Stimulated activated CD4-positive, alpha-beta T cell treated with anti-CD3 and anti-CD28 coated beads, Interleukin-2, amount 100 ng/mL, for 4 hours (primary cell): ENCODE measurements at places on chromosomes 5 and 9.

DNA sequence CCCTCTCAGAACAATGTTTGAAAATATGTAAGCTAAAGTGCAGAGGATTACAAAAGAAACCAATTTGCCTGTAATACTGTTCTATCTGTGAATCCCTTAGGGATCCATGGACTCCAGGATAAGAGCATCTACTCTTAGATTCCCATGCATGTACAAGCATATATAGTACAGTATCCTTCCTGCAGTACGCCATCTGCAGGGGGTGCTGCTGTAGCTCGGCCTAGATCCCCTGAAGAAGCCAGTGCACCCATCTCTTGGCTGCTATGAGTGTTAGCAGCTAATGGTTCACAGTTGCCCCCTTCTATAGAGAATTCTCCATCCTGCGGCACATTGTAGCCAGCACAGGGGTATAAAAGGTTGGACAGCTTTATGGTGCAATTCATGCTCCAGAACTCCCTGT is 61.8 kb upstream of the SLC30A5 start:
- no peak for DNase-seq

DNA sequence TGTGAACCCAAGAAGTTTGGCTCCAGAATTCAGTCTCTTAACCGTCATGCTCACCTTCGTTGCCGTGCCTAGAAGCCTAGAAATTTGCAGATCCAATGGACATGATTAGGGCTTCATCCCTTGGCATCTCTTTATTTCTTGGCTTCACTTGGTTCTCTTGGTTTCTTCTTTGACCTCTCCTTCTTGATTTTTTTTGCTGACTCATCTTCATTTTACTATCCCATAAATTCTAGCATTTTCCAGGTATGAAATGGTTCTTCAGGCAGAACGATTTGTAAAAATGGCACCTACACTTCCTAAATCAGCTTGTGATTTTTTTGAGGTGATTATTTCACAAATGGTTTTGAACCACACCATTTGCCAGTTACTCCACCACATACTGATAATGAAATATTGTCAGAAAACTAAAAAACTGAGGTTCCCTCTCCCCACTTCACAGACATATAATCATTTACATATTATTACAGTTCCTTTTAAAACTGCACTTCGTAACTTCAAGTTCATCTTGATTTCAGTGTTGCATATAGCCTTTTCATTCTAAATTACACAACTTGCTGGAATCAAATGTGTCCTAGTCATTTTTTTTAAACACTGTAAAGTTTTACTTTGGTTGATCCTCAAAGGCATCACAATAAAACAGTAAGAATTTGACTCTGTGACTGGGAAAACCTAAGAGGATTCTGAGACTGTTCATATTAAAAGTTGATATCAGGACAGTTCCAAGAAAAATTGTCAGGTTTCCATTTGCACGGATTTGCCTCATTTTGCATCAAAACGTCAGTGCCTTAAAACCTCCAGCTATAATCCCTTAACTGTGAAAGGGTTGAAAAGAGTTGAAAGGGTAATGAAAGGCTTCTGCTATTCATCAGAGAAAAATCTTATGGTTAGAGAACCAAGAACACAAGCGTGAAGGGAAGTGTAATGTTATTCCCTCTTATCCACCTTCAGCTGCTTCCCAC is 8.9 kb upstream of the NREP start:
- no peak for DNase-seq

DNA sequence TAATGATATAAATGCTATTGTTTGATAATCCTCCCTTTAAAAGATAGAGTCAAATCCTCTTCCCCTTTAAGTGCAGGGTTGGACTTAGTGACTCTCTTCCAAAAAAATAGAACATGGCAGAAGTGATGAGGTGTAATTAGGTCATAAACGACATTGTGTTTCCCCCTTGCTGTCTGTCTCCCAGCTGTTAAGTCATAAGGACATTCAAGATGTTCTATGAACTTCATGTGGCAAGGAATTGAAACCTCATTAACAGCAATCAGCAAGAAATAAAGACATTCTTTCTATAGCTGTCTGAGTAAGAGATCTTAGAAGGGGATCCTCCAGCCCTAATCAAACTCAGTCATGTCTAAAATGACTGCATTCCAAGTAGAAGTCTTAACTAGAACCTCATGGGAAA is 3.3 kb upstream of the SLC25A46 start:
- DNase-seq: no peak

DNA sequence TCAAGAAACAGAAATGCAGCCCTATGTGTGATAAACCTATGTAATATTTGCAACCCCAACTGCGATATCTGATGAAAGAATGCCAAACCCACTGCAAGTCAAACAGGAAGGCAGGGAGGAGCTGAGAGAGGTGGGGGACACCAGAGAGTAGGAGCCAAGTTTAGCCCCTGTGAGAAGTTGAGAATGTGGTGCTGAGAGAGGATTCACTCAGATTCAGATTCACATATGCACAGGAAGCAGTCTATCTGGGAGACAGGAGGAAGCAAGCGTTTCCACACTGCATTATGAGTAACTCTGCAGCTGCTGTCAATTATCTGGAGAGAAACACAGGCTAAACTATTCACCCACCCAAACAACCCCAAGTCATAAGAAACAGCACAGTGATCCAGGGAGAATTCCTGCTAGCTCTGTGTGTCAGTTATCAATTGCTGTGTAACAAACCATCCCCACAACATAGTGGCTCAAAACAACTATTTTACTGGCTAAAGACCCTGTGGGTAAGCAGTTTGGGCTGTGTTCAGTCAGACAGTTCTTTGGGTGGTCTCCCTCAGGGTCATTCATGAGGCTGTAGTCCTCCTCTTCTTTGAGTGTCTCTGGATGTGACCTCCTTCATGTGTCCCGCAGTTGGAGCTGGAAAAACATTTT is 161.9 kb upstream of the RAI14 start:
- no peak for DNase-seq

- no peak for DNase-seq
Measured at GRCh38 chr9:81335879-81336421, 353.4 kb downstream of the TLE1 start.

- DNase-seq: no peak
Measured at GRCh38 chr9:95296761-95297160, 20.7 kb downstream of the FANCC start.

DNA sequence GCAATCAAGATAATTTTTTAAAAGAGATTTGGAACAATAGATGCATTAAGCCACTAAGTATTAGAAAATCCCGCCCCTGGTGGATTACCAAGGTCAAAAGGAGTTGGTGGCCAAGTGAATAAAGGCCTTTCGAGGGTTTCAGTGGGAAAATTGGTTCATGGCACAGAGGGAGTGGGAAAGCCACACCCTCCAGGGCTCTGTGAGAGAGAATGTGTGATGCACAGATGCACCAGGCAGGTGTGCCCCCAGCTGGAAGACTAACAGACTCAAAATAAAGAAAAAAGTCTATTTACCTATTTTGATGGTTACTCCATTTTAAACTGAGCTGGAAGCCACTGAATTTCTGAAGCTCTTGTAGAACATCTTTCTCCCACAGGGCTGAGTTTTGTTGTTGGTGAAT is 278.0 kb downstream of the DRD1 start:
- DNase-seq: no peak

- DNase-seq: no peak
Measured at GRCh38 chr9:16387382-16387781, 483.1 kb downstream of the BNC2 start.

DNA sequence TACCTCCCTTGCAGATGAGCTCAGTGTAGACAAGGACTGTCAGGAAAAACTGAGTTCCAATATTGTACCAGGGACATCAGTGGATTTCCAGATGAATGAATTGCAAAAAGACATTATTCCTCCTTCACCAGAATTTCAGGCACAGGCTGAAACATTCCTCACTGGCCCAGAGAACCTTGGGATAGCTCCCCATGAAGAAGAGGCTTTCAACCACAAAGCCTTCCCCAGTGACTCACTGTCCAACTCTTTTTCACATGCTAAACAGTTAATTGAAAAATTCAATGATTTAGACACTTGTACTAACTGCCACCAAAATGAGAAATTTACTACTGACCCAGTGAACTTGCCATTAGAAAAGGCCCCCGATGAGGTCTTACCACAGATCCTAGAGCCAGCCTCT is 144.5 kb downstream of the UNC13B start:
- no peak for DNase-seq
